ENCODE measurements at places on chromosomes 11 and 22. TPM values are rescaled to one million over a fixed set of nuclear protein-coding genes. Genes with fewer than 3 reads are reported as not detected.

Gene OR52W1
- total RNA-seq = not detected

- DNase-seq = no peak
Observed at GRCh38 chr22:20497426-20497825, 1.8 kb upstream of the KLHL22 start.

DNA sequence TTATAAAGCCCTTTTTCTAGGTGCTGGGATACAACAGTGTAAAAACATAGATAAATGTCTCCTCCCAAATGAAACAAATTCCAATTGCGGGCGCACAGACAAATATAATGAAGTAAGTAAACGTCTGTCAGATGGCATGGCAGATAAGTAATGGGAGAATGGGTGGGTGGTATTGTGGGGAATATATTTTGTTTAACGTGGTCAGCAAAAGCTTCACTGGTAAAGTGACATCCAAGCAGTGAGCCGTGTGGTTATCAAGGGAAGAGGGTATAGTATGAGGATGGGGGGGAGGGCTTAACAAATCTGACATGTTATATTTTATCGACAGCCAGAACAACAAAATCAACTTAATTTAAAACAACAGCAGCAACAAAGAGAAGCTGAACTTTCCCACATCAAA, 1.2 kb downstream of the SVIP start:
- no peak for DNase-seq

DNA sequence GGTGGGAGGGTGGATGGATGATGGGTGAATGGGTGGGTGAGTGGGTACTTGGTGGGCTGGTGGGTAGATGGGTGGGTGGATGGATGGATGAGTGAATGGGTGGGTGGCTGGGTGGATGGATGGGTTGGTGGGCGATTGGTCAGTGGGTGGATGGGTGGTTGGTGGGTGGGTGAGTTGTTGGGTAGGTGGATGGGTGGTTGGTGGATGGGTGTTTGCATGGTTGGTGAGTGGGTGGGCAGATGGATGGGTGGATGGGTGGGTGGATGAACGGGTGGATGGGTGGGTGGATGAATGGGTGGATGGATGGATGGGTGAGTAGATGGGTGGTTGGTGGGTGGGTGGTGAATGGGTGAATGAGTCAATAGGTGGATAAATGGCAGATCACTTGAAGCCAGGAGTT, 43.0 kb upstream of the LRRC32 start:
- no peak for DNase-seq

DNA sequence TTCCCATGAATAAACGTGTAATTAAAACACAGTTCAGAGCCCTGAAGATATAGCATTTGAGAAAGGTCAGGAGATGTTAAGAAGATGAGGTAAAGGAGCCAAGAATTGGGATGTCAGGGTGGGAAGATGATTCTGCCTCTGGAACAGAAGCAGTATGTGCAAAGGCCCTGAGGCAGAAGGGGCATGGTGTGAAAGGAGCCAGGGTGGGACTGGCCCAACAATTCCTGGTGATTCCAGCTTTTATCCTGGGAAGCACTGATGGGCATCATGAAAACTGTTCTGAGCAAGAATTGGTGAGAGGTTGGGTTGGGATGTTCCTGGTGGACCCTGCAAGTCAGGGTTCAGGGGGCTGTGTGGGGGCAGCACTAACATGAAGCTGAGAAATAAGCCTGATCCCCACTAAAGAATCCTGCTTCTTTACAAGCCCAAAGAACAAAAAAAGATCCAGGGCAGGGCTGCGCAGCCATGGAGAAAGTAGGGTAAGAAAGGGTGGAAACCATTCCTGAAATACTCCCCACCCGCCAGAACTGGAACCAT, 2.5 kb upstream of the FXYD6 start:
- no peak for DNase-seq

GRCh38 chr22:25030636-25031035, 78.1 kb downstream of the KIAA1671 start:
- peak; percentile 71 for DNase-seq

DNA sequence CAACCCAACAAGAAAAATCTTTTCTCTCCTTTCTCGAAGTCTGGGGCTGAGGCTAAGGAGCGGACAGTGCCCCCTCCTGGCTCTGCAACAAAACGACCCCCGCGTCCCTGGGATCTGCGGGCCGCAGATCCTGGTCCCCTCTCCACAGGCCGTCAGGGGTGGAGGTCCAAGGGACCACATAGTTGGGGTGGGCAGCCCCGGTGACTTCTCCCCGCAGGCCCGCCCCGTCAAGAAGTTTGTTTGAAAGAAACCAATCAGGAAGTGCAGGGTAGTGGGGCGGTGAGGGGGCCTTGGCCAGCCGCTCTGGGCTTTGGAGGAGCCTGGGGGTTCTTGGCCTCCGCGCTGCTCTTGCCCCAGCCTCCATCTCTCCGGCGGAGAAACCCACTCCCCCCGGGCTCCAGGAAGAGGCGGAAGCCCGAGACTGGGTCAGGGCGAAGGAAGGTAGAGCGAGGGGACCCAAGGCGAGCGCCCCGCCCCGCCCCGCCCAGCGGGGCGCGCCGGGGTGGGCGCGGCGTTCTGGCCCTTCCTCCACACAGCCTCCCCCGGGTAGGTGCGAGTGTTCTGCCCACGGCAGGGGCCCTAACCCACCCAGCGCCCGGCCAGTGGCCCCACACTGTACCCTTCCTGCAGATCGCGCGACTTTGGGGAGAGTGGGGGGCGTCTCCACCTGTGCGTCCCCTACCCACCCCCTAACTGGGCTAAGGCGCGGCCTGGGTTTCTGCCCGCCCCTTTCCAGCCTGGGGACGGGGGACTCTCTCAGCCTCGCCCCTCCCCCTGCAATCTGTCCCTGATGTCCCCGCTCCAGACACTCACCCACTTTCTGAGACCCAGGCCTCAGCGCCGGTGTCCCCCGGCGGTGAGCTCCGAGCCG, 1.3 kb downstream of the TP53I11 start:
- no peak for DNase-seq

Gene NFAM1
- total RNA-seq = 4.3 TPM

Gene USH1C
- total RNA-seq = 0.66 TPM

GRCh38 chr22:29266564-29267461, 968 bp downstream of the RHBDD3 start:
- DNase-seq = no peak

Gene MTCH2
- 38.7 TPM for total RNA-seq

Gene ADM
- total RNA-seq = 252 TPM

GRCh38 chr11:48163360-48164100, 53.1 kb upstream of the OR4B1 start:
- DNase-seq = no peak

GRCh38 chr11:62012832-62013461, 45.5 kb upstream of the FTH1 start:
- DNase-seq = peak; percentile 90

DNA sequence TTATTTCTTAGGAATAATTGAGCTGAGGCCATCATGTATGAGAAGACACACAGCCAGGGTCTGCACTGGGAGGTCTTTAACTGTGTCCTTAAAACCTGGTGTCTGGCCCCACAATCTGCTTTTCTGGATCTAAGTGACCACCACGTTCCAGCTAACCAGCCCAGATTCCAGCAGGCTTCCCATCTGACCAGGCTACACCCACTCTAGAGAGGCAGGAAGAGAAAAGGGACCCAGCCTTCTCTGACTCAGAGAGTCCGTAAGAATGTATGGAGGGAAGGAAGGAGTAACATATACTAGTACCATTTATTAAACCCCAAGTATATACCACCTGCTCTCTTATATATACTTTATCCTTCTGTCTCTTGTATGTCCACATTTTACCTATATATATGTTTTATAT, 80.1 kb downstream of the LDLRAD3 start:
- DNase-seq = no peak

- DNase-seq = no peak
Observed at GRCh38 chr11:494761-495536, 12.1 kb downstream of the RNH1 start.

Gene RASD2
- total RNA-seq = 1.3 TPM

- no peak for DNase-seq
Observed at GRCh38 chr11:16295592-16295991, 60.8 kb downstream of the SOX6 start.

GRCh38 chr11:75342966-75343870, 8.2 kb downstream of the ARRB1 start:
- peak; percentile 64 for DNase-seq

DNA sequence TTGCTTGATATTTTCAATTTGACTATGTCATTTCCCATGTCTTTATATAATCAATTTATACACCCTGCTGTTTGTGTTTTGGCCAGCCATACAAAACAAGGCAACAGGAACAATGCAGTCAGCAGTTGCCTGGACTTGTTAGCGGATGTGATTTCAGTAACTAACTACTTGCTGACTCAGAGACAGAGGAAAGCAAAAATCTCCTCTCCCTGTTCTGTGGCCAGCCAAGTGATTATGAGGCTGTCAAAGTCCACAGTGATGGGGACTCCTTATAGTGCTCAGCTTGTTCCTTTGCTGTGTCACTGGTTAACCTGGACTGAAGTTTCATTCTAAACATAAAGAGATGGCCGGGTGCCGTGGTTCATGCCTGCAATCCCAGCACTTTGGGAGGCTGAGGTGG, 32.6 kb upstream of the APLP2 start:
- no peak for DNase-seq

DNA sequence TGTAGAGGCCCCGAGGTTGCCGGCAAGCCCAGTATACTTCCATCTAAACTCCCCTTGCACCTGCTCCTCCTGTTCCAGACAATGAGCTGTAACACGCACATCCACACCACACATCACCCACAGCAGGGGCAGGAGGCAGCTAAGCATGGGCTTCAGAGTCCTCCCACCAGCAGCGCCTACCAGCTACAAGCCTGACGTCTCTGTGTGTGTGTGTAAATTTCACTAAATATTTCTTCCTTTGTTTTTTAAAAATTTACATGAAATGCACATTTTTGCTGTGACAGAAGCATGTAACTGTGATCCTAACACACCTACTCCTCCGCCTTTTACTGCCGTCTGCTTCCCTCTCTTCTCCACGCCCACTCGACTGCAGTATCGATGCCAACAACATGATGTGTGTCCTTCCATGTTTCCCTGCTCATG, 29.4 kb upstream of the PACSIN2 start:
- no peak for DNase-seq

GRCh38 chr11:8223513-8223900, 40.2 kb downstream of the LMO1 start:
- no peak for DNase-seq

DNA sequence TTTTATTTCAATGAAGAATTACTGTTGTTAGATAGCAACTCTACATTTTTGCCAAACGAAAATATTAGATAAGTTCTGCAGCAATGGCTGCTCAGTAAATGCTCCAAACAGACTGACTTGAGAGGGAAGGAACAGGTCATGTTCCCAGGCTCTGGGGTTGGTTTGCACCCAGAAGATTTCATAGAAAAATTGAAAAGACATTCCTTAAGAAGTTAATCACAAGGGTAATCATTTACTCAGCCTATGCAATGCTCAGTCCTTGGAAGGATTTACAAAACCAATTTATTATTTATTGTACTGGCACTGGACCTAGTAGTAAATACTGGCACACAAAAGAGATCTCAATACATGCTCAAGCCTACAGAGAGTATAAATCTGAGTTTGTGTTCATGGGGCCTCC, 179.1 kb upstream of the MTNR1B start:
- DNase-seq = no peak

Gene SCN3B
- total RNA-seq = 2.6 TPM

- DNase-seq = no peak
Observed at GRCh38 chr11:30406978-30407762, 84.3 kb downstream of the ARL14EP start.

DNA sequence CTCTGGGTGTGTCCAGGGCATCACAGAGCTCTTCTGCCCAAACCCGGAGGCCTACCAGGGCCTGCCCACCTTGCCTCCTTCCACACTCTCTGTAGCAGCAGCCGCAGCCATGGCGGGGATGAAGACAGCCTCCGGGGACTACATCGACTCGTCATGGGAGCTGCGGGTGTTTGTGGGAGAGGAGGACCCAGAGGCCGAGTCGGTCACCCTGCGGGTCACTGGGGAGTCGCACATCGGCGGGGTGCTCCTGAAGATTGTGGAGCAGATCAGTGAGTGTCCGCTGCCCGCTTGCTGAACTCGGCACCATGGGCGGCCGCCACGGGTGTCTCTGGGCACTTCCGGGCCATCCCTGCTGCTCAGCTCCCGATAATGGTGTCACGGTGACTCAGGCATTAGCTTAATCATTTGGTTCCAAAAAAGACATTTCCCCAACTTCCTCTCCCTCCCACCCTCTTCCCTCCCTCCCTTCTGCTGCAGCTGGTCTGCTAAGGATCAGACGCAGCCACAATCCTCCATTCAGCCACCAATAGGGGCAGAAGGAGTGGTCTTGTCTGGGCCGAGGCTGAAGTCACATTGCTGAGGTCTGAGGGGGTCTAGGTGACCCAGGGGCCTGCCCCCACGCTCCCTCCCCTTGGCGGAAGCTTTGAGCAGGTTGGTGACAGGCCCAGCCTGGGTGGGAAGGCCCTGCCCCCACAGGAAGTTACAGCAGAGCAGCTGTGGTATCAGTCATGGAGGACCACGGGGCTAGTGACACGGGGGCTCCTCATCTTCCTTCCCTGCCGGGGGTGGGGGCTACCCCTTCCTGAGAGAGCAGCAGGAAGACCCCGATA, 950 bp downstream of the FERMT3 start:
- DNase-seq = no peak

Gene SLC22A25
- total RNA-seq = 0.48 TPM

DNA sequence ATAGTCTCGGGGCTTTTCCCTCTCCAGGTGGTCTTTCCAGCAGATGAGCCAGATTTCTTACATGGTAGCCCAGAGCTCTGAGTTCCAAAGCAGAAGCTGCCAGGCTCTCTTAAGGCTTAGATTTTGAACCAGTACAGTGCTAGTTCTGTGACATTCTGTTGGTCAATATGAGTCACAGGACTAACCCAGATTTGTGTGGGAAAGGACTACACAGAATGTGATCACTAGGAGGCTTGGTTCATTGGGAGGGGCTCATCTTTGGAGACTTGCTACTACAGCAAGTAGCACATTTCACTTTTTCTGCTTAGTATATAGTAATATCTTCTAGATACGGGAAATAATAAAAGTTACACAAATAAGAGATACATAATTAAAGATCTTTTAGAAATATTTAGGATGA, 24.1 kb downstream of the RNF214 start:
- no peak for DNase-seq

Gene MS4A4A
- total RNA-seq = 24.6 TPM

Gene KDM4D
- 0.96 TPM for total RNA-seq

Measured in breast epithelium (tissue), 4 donors.